ENCODE measurements at places on chromosomes 11 and 22.

- DNase-seq: no peak
Measured at GRCh38 chr11:27237643-27238042, 125.4 kb downstream of the CCDC34 start.

DNA sequence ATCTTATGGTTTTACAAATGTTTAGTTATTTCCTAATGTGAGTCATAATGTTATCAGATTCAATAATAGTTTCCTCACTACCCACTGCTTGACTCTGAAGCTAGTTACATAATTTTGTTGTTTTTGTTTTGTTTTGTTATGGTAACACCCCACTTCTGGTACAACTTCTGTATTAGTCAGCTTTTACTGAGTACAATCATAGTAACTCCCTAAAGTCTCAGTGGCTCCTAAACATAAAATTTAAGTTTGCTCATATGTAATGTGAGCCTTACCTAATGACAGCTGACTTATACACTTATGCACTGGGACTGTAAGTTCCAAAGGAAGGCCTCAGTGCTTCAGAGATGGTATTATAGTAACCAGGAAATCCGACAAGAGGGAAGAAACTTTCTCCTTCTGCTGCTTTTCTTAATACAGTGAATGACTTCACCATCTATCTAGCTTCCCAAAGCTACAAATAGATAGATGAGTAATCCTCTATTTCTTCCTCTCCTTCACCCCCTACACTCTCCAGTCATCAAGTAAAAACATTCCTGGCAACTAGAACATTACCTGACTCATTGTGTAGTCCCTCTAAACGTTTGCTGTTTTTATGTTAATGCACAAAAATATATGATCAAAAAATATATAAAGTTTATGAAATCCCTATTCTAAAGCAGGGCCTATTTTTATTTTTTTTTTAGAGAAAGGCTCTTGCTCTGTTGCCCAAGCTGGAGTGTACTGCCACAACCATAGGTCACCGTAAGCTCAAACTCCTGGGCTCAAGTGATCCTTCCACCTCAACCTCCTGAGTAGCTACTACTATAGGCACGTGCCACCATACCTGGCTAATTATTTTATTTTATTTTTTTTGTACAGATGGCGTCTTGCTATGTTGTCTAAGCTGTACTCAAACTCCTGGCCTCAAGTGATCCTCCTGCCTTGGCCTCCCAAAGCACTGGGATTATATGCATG is 563.0 kb downstream of the SOX6 start:
- DNase-seq: no peak

- DNase-seq: no peak
Measured at GRCh38 chr22:32623943-32624342, 149.3 kb downstream of the FBXO7 start.

DNA sequence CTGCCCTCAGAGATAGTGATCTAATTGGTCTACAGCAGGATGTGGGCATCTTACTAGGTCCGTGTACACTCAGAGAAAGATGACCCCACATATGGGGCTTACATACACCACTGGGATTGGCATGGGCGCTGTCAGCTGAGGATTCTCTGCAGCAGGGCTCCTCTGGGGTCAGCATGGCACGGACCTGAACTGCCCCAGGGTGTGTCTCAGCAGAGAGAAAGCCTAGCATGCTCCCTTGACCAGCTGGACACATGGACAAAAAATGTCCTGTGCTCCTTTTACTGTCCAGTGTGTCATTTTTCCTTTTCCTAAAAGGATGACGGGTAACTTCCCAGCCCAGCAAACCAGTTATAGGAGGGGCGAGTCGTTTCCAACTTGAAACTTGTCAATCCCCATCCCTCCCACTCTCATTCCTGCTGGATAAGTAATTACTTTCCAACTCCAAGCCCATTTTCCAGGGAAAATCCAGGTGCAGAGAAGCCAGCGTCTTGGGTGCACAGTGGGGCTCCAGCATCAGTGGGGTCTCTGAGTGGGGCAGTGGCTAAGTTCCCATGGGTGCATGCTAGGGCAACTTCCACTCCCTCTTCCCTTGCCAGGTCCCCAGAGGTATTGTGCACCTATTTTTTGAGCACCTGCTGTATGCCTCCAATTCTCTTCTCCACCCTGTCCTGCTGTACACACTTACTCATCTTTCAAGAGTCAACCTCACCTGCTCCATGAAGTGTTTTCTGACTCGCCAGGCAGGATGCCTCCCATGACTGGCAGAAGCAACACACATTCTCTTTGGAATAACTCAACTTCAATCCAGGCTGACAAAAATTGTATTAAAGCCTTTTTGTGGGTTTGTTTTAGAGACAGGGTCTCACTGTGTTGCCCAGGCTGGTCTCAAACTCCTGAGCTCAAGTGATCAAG is 5.0 kb downstream of the VSTM5 start:
- no peak for DNase-seq

DNA sequence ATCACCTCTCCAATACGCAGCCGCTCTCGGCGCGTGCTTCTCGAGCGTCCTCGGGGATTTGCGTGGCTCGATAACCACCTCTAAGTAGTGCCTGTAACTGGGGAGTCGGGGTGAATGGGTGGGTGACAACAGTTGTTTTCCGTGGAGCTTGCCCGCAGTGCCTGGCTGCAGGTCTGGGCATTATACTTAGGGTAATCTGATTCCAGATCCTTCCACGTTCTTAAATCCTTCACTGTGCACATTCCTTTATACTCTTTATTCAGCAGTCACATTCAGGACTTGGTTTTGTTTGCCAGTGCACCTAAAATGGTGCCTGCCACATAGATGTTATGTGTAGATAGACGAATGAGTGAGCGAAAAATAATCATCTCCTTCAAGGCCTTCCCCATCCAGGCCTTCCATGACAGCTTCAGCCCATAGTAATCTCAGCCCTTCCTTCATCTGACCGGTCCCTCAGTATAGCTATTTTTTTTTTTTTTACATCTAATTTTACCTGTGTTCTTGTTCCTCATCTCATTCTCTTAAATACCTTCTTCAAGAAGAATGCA is 602 bp downstream of the NAT10 start:
- no peak for DNase-seq

GRCh38 chr11:110028921-110029320 is 64.3 kb upstream of the ZC3H12C start:
- DNase-seq: no peak

DNA sequence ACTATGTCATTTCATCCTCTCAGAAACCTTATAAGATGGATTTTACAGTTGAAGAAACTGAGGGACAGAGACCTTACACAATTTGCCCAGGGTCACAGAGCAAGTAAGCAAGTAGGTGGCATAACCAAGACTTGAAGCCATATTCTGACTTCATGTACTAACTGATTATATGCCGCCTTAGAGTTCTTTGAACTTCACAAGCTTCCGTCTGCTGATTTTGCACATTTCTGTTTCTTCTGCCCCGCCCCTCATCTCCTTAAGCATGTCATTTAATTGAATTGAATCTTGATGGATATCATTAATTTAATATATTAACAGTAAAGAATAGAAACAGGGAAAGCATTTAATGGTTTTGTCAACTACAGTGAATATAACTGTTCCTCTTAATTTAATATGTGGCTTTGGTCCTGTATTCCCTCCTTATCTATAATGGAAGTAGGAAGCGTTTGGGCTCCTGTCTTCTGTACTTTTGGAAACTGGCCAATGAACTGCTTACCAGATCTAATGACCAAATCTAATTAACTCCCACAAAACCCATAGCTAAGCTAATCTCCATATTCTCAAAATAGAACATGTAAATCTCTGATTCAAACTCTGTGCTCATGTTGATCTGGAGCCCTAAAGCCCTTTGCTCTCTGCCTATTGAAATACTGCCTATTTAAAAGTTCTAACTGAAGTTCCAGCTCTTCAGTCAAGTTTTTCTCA is 30.4 kb downstream of the SIK2 start:
- no peak for DNase-seq

DNA sequence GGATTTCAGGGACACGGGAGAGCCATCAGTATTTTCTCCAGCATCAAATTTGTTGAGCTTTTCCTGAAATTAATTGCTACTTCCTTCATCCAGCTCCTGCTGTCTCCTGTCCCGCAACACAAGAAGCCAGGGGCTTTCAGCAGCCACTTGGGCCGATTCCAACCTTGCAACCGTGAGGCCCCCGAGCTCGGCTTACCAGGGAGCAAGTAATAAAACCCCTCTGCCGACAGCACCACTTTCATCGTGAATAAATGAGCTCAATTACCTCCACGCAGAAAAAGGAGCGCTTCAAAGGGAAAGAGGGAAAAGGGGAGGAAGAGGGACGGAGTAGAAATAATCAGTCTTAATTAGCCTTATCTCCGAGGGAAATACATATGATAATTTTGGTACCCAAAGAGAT is 76.6 kb downstream of the CELSR1 start:
- no peak for DNase-seq

- no peak for DNase-seq
Measured at GRCh38 chr11:45599161-45599943, 66.1 kb downstream of the CHST1 start.

DNA sequence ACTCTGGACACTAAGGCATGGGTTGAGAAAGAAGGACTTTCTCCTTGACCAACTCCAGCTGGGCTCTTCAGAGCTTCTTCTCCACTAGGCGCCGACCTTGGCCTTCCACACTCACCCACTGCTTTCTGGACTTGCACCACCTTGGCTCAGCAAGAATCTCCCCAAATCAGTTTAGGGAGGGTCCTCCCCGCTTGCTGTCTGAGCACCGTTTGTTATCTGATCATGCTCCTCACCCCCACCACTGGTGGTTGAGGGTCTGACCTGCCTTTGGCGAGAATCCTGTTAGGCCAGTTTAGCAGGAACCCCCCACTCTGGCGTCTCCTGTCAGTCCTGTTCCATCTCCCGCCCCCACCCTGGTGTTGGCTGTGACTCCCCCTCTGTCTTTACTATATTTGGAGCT is 10.4 kb downstream of the APOL2 start:
- DNase-seq: no peak

DNA sequence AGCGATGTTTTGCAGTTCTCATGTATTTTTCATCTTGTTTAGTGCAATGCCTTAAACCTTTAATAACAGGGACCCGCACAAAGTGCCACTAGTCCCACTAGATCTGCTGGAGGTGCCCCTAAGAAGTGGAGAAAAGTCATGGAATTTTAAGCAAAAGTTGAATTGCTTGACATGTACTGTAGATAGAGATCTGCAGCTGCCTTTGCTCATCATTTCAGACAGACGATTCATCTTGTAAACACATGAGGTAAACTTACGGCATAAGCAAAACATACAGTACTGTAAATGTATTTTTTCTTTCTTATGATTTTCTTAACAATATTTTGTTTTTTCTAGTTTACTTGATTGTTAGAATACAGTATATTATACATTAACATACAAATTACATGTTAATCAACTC is 295.6 kb downstream of the CASP12 start:
- DNase-seq: no peak

- no peak for DNase-seq
Measured at GRCh38 chr11:64720167-64720566, 2.8 kb downstream of the NRXN2 start.

GRCh38 chr11:40819230-40819629 is 640.2 kb downstream of the LRRC4C start:
- no peak for DNase-seq

- no peak for DNase-seq
Measured at GRCh38 chr11:107741044-107741823, 29.4 kb upstream of the SLN start.

DNA sequence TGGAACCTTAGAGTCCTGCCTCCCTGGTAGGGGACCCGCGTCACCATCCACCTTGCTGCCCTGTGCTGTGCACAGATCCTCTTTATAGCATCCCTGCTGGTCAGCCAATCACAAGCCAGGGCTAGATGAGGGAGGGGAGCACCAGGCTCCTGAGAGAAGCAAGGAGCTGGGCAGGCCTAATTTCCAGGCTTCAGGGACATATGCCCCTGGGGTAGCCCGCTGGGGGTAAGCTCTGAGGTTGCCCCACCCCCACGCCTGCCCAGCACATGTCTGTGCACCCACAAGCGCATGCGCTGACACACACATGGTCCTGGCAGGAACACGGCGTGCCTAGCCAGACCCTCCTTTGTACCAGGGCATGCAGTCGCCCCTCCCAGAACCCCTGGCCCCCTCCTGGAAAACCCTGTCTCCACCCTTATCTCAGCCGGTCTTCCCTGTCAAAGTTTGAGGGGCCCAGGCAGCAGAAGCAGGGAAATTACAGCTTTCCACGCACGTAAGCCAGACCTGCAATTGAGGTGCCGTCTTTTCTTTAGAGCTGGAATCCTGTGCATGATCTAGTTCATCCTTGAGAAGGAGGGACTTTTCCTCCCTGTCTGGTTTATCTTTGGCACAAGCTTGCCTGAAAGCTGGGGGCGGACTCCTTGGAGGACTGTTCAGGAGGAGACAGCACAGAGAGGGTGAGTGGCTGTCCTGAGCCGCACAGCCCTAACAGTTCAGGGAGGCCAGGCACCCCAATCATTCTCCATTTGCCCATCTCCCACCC is 2.1 kb downstream of the SSTR3 start:
- no peak for DNase-seq

DNA sequence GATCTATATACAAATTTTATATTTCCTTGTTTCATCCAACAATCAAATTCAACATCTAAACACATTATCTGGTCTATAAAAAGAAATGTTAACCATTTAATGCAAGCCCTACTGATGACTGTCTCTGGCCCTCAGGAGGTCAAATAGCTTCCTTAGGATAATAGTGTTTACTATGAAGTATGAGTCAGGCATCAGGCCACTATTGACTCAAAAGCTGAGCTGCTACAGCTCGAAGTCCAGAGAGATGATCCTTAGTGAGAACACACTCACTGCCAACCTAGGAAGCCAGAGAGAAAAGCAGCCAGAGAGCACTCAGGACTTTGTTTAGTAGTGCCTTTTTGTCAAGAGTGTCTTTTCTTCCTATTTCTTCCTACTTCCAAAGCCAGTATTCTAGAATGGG is 171.8 kb downstream of the SOX6 start:
- DNase-seq: no peak

DNA sequence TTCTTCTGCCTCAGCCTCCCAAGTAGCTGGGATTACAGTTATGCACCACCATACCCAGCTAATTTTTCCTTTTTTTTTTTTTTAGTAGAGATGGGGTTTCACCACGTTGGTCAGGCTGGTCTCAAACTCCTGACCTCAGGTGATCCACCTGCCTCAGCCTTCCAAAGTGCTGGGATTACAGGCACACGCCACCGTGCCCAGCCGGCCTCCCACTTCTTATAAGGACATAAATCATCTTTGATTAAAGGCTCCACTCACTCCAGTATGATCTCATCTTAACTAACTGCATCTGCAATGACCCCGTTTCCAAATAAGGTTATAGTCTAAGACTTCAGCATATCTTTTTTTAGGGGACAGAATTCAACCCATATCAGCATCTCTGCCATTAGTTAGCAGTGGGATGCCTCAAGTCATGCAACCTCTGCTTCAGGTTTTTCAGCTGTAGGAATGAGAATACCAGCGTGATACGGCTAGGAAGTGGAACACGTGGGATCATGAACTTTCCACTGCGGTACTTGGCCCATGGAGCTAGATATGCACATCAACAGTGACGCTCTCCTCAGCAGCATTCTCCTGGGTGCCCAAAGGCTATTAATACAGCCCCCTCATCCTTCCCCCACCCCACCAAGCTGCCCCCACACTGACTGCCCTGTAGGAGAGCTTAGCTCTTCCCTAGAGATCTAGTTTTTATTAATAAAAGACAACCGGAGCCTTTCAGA is 41.4 kb downstream of the MCHR1 start:
- no peak for DNase-seq

- no peak for DNase-seq
Measured at GRCh38 chr11:64524158-64524527, 66.9 kb upstream of the SLC22A12 start.

- DNase-seq: no peak
Measured at GRCh38 chr11:75762885-75763284, 5.7 kb upstream of the DGAT2 start.
